ENCODE measurements at places on chromosomes 12 and 14.

- DNase-seq = no peak
These were observed 78.0 kb downstream of the GRIP1 start for GRCh38 chr12:66600903-66601302.

DNA sequence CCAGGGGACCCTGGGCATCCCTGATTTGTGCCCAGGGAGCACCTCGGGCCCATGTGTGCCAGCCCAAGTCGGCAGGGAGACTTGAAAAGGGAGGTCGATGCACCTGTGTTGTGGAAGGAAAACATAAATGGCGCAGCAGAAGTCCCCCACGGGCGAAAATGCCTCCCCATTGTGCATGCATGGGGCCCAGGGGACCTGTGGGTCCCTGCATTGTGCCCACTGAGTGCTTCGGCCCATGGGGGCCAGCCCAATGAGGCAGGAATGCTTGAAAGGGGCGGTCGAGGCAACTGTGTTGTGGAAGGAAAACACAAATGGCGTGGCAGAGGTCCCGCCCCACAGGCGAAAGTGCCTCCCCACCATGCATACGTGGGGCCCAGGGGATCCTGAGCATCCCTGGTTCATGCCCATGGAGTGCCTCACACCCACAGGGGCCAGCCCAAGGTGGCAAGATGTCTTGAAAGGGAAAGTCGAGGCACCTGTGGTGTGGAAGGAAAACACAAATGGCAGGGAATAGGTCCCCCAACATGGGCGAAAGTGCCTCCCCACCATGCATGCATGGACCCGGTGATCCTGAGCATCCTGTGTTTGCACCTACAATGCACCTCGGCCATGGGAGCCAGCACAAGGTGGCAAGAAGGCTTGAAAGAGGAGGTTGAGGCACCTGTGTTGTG lies 368.0 kb downstream of the ALG10 start:
- no peak for DNase-seq

- DNase-seq = no peak
These were observed 8.9 kb downstream of the FUT8 start for GRCh38 chr14:65421201-65421981.

- DNase-seq = no peak
These were observed 336.9 kb downstream of the DUSP6 start for GRCh38 chr12:89015419-89015818.

DNA sequence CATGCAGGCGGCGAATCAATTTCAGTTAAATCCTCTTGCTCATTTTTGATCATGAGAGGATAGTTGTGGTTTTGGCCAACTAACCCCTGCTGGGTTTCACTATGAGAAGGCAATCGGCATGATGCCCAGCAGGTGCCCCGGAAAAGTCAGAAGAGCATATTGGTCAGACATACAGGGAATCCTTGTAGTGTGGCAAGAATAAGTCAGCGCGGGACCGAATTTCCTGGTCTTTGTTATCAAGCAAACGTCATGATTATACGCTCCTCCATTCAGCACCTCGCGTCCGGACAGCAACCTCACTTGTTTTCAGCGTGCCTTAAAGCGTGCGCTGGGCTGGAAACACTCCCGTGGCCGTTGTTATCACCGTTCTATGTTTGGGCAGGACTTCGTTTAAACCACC lies 1.8 kb downstream of the TBC1D30 start:
- no peak for DNase-seq

DNA sequence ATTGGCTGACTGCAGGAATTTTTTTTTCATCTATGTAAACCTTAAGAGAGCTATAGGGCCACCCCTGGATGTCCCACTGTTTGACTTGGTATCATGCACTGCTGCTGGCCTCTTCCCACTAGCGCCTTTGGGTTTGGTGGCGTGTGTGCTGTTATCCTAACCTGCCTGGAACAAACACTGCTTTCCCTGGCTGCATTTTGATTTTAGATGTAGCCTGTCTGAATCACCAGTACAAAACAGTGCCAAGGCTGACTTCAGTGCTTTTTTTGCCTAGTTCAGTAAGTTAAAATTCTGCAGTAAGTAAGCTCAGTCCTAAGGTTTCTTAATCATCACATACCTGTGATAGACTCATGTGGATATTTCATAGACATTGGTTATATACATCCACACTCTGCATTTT lies 99.2 kb downstream of the EML1 start:
- DNase-seq = no peak

DNA sequence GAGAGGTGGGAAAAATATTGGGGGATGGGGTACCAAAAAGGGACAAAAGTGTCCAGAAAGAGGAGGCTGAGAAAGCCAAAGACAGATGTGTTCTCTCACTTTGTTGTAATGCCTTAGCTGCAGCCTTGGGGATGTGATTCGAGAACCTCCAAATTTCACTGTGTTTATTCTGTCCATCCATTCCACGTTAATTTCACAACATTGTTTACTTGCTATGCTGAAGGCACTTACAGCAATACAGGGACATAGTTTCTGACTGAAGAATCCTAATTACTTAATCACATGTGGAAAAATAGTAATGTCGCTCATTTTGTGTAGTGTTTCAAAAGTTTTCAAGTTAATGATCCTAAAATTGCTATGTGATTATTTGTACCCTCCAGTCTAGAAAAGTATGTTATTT lies 146.2 kb upstream of the SLC38A2 start:
- no peak for DNase-seq

GRCh38 chr14:50542941-50543418 lies 10.6 kb upstream of the MAP4K5 start:
- no peak for DNase-seq

- no peak for DNase-seq
These were observed 48.5 kb upstream of the TSPAN11 start for GRCh38 chr12:30878024-30878423.

All from T-helper 22 cell (primary cell).